ENCODE measurements at places on chromosomes 2 and 18.

- no peak for DNase-seq
These were observed 90.6 kb downstream of the PAX3 start for GRCh38 chr2:222208010-222208690.

- no peak for DNase-seq
These were observed 107.9 kb upstream of the TTC39C start for GRCh38 chr18:23906658-23907057.

- DNase-seq: no peak
These were observed 273.6 kb downstream of the PRKCE start for GRCh38 chr2:45925026-45925425.

DNA sequence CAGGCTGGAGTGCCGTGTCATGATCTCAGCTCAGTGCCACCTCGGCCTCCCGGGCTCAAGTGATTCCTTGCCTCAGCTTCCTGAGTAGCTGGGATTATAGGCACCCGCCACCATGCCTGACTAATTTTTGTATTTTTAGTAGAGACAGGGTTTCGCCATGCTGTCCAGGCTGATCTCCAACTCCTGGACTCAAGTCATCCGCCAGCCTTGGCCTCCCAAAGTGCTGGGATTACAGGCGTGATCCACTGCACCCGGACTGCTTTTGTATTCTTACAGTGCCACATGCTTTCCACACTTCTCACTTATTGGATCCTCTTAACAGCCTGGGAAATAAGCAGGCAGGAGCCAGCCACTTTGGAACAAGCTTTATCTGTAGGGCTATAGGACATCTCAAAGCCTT lies 25.3 kb upstream of the BCL2L11 start:
- no peak for DNase-seq

GRCh38 chr2:165369898-165370296 lies 99.6 kb upstream of the CSRNP3 start:
- DNase-seq: no peak

GRCh38 chr2:19348692-19349091 lies 9.7 kb downstream of the OSR1 start:
- no peak for DNase-seq

- DNase-seq: no peak
These were observed 183.9 kb downstream of the FAM210A start for GRCh38 chr18:13542520-13542847.

- no peak for DNase-seq
These were observed 67.0 kb upstream of the TMEM200C start for GRCh38 chr18:5962362-5962761.

All from common myeloid progenitor, CD34-positive (primary cell).